Adipocyte (in vitro differentiated cells): ENCODE measurements at places on chromosomes 4 and X.

DNA sequence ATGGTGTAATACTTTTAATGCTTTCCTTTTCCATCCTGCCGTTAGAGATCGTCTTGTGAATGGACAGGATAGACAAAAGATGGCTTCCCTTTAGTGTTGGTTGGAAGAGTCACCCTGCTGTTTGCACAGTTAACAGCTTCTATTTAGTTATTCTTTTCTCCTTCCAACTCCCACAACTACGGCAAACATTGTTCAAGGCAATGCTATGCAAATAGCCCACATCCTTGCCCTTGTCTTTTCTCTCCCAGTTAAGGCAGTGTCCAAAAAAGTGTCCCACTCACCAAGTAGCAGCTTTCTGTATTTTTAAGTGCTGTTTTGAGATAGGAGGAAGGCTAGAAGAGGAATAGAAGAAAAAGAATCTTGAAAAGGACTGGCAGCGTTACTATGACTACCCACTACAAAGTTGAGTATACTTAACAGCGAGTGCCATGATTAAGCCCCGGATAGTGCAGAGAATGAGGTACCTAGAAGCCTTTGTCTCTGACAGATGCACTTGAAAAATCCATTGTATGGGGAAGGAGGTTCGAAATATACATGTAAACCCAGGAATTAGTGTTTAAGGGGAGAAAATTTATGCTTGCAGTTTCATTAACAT, 12.1 kb upstream of the RUFY3 start:
- DNase-seq, result no peak

GRCh38 chrX:27976284-27976683, 5.0 kb downstream of the DCAF8L1 start:
- peak; percentile 32 for DNase-seq

DNA sequence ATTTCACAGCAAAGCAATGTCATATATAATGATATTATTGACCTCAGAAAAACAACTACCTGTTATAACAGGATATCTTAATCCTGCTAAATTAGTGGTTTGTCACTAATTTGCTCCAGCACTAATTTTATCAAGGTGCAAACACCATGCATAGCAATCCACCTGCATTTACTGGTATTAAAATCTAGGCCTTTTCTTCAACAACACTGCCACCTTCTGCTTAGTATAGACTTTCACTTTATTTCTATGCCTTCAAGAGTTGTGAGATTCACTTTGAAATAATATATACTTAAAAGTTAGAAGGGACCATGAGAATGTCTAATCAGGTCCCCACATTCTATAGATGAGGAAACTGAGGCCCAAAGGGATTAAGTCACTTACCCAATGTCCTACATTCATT, 82.1 kb upstream of the IQCM start:
- DNase-seq, result peak; percentile 60

DNA sequence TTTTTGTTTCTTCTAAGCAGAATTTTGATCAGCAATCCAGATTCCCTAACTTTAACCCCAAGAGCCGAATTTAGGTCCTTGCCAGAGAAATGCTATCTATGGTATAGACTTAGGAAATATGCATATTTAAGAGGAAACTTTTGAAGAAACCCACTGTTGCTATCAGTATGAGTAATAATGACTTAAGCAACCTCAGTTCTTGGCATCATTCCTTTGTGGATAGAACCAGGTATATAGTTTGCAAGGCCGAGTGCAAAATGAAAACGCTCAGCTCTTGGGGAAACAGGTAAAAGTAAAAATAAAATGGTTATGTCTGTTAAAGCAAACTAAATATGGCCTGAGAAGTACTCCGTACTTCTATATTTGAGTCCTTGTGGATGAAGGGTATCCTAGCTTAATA, 78.1 kb downstream of the ARSF start:
- no peak for DNase-seq

- no peak for DNase-seq
Measured at GRCh38 chr4:174578366-174578765, 56.1 kb upstream of the HPGD start.
